Thoracic aorta (tissue), 2 donors: ENCODE measurements at places on chromosomes 13 and 19.

- no peak for DNase-seq
Observed at GRCh38 chr19:8025316-8025715, 19.9 kb upstream of the ELAVL1 start.

- no peak for DNase-seq
Observed at GRCh38 chr13:42703740-42704139, 77.6 kb upstream of the FAM216B start.

DNA sequence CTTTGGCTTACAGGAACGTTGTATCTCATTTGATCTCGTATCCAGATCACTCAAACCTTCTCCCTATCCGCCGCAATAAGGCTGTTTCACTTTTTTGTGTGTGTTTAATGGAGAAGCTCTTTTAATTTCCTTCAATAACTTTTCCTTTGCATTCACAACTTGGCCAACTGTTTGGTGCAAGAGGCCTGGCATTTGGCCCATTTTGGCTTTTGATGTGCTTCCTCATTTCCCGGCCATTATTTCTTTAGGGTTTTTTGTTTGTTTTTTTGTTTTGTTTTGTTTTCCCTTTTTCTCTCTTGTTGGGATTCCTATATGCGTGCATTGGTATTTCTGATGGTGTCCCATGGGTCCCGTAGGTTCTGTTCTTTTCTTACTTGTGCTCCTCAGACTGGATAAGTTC is 6.1 kb upstream of the UPF3A start:
- DNase-seq: no peak

GRCh38 chr13:113049521-113049941 is 56.1 kb upstream of the F7 start:
- DNase-seq: no peak

- DNase-seq: no peak
Observed at GRCh38 chr13:43838909-43839308, 40.6 kb downstream of the CCDC122 start.

GRCh38 chr19:374183-374885 is 29.7 kb upstream of the MIER2 start:
- DNase-seq: no peak

DNA sequence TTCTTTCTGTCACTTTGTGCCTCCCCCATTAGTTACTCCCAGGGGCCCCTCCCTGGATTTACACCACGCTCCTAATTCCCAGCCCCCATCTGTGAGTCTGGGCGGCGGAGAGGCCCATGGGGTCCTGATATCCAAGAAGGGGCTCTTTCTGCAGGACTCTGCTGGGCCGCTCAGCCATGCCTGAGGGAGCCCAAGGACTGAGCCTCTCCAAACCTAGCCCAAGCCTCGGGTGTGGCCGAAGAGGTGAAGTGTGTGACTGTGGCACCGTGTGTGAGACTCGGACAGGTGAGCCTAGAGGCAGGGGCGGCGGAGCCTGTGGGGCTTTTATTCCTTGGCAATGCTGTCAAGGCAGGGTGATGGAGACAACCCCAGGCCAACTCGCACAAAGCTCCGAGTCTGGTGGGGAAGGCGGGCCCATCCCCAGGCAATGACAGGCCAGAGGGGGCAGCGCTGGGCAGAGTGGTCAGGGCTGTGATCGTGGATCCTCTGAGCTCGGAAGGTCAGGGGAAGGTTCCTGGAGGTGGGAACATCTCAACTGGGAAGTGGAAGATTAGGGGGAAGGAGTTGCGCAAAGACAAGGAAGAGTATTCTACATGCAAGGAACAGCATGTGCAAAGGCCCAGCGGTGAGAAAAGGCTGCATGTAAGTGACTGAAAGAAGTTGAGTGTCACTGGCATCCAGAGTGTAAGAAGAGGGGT is 1.6 kb downstream of the PLEKHG2 start:
- DNase-seq: no peak

GRCh38 chr19:48192750-48193149 is 22.3 kb downstream of the ZSWIM9 start:
- no peak for DNase-seq

- DNase-seq: no peak
Observed at GRCh38 chr13:83941701-83942335, 59.5 kb upstream of the SLITRK1 start.
